RWPE1 (cell line): ENCODE measurements at places on chromosomes 13 and 19.

DNA sequence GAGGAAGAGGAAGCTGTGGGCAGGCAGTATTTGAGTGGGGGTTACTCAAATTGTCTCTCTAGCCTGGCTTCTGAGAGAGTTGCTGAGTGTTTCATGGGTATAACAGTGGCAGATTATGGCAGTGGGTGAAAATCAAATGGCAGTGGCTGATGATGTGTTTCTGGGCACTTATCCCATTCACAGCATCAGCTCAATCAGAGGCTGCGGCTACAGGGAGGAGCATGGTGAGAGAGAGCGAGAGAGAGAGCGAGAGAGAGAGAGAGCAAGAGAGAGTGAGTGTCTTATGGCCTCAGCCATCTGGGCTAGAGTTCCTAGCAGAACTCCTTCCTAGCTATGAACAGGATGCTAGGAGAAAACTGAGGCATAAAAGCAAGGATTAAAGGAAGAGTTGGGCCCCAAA is 178.9 kb downstream of the OLFM4 start:
- no peak for DNase-seq

DNA sequence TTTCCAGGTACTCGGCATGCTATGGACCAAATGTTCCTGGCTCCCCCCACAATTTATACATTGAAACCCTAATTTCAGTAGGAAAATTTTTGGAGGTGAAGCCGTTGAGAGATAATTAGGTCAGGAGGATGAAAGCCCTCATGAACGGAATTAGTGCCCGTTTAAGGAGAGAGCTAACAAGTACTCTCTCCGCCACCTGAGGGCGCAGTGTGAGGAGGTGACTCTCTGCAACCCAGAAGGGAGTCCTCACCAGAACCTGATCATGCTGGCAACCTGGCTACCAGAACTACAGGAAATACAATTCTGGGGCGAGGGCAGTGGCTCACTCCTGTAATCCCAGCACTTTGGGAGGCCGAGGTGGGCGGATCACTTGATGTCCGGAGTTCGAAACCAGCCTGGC is 397.8 kb downstream of the SLITRK5 start:
- no peak for DNase-seq

GRCh38 chr19:459724-460511 is 915 bp downstream of the SHC2 start:
- DNase-seq: peak; percentile 70

DNA sequence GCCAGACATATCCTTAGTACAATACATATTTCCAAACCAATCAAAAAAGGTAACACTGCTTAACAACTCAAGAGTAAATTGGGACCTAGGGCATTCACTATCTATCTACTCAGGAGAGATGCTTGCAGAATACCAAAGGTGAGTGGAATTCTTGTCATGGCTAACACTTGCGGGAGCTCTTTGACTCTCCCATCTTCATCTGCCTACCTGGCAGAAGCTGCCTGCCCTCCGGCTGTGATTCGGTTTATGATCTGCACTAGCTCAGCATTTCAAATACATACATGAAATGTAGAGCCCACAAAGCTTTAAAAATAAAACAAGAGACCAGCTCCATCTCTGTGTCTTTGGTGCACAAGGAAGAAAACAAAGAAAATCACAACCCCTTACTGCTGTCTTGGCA is 127.3 kb downstream of the STARD13 start:
- no peak for DNase-seq
